ENCODE measurements at places on chromosomes 16 and 17.
A peak's percentile ranks its signal among the peaks of the same experiment; 100 is the strongest.

GRCh38 chr16:85202051-85202601 is 89.9 kb upstream of the CIBAR2 start:
- DNase-seq, result no peak

DNA sequence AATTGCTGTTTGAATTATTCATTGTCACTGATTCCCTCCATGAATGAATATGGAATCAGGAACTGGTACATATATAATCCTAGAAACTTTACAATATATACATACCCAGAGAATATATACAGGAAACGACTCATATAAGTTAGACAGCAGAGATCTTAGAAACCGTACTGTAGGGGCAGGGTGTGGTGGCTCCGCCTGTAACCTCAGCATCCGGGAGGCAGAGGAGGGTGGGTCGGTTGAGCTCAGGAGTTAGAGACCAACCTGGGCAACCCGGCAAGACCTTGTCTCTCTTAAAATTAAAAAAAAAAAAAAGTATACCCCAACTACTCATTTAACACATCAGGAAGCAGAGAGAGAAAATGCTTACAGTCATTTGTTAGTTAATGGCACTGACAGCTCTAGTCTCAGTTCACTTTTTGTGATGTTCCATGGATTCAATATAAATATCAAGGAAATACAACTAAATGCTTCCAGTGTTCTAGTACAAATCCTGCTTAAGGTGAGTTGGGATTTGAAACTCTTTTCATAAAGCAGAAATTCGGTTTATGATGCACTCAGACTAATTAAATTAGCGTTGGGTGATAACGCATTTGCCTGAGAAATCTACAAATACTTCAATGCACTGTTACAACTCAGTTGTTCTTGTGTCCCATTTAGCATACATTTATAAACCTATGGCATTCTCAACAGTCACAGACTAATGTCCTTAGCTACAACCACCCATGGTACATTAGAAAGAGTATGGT is 5.6 kb downstream of the GLG1 start:
- peak; percentile 74 for DNase-seq

DNA sequence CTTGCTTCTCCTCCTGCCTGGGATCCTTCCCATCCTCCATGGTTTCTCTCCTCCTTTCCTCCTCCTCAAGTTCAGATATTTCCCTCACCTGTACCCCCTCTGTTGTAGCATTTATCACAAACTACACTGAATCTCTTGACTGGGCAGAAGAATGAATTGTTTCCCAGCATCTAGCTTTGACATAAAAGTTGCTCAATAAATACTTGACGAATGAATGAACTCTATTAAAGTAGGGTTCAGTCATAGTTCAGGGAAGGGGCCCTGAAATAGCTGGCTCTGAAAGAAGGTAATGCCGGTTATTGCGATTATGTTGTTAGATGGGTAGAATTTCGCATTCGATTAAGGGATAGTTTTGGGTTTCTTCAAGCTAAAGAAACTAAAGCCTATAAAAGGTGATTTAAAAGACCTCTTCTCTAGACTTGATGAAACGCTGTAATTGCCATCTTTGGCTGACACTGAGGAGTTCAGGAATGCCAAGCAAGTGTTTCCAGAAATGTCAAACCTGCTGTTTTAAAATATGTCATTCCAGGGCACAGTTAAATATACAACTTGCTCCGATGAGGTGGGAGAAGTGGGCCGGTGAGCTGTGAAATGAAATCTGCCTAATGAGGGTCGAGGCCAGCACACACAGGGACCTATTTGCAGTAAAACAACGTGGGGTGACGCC is 1.0 kb upstream of the CPD start:
- no peak for DNase-seq

DNA sequence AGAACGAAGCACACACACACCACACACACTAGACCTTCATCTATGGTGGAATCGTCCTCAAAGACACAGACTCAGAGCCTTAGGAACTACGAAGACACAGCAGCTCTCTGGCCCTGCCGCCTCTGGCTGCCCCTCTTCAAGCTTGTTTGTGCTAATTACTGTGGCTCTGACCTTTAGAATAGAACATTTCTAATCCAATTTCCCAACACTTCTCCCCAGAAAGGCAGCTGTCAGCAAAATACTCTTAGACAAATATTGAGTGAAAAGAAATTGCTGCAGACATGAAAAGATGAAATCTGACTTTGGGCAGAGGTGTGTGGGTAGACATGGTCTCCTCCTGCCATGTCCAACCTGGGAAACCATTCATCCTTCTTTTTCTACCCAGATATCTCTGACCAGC is 152.0 kb upstream of the DNAH9 start:
- no peak for DNase-seq

DNA sequence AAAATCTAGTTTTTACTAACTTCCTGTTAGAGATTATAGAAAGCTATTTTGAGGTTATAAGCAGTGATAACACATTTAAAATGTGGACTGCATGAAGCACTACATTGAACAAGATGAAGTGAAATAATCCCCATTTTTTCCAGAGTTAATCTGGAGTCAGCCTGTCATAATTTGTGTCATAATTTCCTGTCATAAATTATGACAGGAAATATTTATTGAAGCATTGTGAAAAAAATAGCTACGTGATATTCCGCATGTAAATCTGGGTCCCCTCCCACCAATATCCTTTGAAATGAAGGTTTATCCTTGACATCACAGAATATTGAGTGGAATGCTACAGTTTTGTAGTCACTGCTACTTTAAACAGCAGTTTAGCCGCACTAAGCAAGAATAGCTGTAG is 40.1 kb downstream of the OMG start:
- DNase-seq, result no peak

- DNase-seq, result no peak
Observed at GRCh38 chr16:86865851-86866662, 287.7 kb downstream of the FOXL1 start.

DNA sequence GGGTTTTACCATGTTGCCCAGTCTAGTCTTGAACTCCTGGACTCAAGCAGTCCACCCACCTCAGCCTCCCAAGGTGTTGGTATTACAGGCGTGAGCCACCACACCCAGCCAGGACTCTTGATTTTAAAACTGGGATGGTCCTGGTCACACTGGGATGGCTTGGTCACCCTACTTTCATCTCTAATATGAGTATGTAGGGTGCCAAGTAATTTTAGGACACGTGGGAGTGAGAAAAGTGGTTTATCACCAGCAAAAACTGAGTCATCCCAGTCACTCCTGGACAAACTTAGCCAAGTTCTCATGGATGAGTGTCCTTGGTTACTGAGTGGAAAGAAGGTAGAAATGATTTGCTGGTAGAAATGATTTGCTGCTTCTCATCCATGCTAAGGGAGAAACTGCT is 9.9 kb downstream of the CLEC19A start:
- DNase-seq, result no peak

DNA sequence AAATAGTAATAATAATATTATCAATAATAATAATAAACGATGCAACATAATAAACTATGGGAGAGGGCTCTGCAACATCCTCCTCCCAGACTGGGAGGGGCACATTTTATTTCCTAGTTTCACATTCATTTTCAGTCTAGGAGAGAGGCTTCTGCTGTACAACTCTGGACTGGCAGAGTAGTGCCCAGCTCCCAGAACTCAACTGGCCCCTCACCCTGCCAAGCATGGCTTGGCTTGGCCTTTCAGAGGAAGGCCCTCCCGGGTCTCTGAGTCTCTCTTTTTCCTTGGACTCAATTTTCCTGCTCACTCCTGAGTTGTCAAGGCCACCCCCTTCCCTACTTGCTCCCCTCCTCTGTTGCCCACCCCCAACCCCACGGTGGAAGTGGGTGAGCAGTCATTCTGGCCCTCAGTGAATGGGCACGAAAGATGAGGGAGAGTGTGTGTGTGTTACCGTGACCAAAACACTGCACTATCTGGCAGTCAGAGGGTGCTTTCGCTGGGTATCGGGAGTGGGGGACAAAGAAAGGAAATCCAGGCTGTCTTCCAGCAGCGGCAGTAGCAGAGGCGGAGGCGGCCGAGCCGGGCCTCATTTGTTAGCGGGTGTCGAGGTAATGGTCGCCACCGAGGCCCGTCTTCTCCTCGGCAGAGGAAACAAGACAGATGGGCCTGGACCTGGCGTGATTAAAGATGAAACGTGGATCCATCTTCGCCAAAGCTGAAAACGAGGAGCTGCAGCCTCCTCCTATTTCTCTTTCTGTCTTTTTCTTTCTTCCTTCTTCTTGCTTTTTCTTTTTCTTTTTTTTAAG is 2.3 kb downstream of the HOXB4 start:
- DNase-seq, result no peak

DNA sequence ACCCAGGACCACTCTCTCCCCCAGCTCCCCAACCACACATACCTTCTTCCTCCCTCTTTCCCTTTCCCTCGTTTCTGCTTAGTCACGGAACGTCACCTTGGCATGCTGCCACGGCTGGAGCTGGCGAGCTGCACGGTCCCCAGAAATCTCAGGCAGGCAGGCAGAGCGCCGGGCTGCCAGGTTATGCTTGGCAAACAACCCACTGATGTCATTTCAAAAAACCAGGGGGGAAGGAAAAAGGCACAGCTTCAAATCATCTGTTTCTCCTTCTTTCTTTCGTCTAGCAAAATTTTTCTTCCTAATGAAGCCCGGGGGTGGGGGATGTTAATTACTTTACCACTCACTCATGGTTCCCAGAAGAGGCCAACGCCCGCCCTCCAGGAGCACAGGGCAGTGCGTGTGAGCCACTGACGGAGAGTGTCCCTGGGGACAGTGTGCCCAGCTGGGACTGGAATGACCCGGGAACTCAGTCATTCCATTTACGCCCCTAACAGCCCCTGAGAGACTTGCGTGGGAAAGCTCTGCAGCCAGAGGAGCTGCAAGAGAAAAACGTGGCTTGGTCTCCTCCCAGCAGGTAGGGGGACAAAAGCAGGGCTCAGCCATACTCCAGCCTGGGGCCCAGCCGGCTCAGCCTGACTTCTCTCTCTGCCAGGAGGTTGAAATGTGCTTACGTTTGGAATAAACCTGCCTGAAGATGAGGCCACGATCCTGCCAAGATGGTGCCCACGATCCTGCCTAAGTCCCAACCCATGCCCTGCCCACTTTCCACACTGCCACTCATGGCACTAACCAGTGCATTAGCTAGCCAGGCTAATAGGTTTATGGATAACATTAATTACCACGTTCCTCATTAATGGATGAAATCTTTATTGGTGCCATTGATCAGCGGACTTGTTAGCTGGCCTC is 198.9 kb downstream of the ZFHX3 start:
- DNase-seq, result peak; percentile 26

- no peak for DNase-seq
Observed at GRCh38 chr16:67763066-67763465, 43.3 kb downstream of the RANBP10 start.

GRCh38 chr17:49224198-49224996 is 6.2 kb downstream of the PHOSPHO1 start:
- peak; percentile 57 for DNase-seq

DNA sequence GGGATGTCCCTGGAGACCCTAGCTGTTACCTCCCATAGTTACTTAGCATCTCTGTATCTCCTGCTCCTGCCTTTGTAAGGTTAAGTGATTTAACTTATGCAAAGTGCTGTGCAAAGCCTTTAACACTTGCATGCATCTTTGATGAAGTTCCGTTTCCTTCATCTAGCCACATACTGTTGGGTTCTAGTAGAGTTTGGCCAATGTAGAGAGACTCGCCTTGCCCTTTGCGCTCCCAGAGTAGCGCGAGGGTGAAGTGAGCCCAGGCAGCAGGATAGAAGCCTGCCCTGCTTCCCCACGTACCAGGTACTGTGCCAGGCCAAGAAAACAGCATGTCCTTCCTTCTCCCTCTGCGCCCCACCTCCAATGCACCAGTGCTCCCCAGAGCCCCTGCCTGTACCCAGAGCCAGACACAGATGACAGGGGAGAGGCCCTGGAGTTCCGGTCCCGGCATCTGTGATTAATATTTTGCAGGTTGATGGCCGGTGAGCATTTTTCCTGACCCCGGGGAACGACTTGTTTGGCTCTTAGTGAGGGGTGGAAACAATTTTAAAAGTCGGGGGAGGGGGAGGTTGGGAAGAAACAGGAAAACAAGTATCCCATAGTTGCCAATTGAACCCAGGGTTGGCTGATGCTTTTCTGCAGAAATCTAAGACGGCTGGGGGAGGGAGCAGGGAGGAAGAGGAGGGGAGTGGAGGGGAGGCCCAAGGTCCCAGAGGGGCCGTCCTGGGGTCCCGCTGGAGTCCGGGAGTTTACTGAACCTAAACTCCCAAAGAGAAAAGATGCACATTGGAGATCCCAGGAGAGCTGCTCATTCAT is 13.1 kb upstream of the CDC42EP4 start:
- DNase-seq, result no peak

DNA sequence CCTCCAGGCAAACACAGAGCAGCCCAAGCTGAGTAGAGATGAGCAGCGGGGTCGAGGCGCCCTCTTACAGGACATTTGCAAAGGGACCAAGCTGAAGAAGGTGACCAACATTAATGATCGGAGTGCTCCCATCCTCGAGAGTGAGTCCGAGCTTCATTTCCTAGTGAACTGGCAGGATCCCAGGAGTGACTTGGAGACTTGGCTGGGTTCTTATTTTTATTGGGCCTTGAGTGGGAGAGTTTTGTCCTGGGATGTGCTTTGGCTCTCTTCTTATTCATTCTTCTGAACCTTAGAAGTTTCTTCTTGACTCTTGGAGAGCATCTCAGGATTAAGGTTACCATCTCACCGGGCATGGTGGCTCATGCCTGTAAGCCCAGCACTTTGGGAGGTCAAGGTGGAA is 27.2 kb upstream of the CDC6 start:
- no peak for DNase-seq

DNA sequence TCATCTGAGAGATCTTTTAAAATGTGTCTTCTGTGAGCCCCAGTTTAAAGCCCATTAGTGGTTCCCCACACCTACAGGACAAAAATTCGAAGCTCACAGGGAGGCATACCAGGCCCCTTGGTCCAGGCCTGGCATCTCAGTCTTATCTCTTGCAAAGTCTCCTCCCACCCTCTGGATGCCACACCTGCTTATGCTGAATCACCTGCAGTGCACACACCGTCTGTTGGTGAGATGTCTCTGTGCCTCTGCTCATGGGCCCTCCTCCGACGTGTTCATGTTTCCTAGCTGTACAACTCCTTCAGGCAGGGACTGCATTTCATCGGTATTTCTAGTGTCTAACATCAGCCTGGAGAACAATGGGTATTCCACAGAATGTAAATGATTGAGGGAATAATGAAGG is 41.6 kb downstream of the RNF157 start:
- DNase-seq, result no peak

DNA sequence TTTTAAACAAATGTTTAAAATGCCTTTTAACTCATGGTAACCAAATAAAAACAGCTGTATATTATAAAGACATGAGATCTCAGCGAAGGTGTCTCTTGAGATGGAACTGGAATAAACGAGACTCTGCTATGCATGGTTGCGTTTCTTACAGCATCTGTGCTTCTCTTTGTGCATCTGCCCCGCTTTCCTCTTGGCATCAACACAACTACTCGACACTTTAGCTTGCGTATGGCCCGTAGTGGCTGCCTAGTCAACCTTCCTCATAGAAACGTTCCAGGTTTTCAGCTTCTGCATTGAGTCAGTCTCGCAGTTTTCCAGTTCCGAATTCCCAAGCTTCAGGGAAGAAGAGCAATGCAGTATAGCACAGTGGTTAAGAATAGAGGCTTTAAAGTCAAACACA is 214.9 kb downstream of the CEP112 start:
- DNase-seq, result no peak

Data from CD4-positive, alpha-beta T cell treated with Interleukin-1 beta for 1 hour (primary cell).